WTC11 (cell line): ENCODE measurements at places on chromosomes 1 and 21. TPM values are rescaled to one million over a fixed set of nuclear protein-coding genes. Genes with fewer than 3 reads are reported as not detected.

DNA sequence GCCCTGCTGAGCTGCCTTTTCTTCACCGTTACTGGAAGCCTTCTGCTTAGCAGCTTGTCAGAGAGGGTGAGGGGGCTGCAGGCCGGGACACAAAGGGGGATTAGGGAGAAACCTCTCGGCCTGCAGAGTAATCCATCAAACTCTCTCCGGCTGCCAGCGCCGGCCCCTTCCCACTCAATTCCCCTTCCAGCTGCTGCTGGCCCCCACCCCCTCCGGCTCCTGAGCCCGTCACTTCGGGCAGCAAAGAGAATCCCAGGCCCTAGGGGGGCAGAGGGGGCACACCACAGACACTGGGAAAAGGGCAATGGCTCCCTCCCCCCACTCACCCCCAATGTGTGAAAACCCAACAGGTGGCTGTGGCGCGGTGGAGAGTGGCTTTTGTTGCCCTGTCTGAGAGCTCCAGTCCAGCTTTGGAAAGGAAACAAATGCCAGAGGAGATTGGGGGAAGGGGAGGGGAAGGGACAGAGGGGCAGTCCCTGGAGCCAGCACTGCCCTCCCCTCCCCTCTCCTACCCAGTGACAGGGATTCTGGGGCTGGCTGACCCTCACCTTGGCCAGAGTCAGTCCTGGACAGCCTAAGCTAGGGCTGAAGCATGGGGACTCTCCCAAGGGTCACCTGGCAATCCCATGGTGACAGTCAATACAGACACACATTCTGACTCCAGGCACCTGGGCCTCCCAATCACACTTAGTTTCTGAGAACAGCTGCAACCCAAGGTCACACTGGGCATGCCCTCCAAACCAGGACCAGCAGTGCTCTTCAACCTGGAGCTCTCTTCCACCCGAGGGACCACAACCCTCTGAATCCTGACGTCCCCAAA is 9.5 kb downstream of the SLC45A3 start:
- no peak for DNase-seq

- no peak for DNase-seq
These were observed 21.1 kb upstream of the RGS4 start for GRCh38 chr1:163047951-163048659.

DNA sequence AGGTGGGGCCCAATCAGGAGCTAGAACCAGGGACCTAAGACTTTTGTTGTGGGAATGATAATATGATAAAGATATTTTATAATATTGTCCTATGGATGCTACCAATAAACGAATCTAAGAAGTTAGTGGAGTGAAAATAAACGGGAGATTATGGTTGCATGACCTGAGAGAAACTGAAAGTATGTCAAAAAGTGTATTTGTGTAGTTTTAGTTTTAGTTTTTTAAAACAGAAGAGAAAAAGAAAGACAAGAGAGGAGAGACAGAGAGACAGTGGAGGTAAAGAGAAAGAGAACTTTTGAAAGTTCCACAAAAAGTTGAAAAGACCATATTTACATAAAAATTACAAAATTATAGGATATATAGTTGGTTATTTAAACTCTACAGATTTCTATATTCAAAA is 64.1 kb upstream of the TMPRSS15 start:
- no peak for DNase-seq

DNA sequence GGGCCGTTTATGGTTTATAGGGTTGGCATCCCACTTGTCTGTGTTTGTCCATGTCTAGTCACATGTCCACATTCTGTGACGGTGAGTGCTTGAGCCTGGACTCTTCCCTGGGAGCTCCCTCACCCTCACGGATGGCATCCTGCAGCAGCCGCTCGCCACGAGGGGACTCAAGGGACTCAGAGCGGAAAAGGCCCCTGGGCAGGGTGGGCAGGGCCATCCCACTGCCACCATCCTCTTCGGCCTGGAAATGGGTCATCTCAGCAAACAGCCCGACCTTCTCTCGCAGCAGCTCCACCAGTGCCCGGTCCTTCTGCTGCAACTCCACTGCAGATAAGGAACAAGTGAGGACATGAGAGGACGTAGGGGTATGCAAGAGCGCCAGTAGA is 11.1 kb downstream of the RXFP4 start:
- DNase-seq = no peak

ALPL gene
- total RNA-seq = 140 to 148 TPM (median 148 TPM) in 3 replicates
